ENCODE measurements at places on chromosomes 11 and 22. TPM values are rescaled to one million over a fixed set of nuclear protein-coding genes. Genes with fewer than 3 reads are reported as not detected.

GRM5 gene
- 0.01 TPM for polyA plus RNA-seq

SCGB2A2 gene
- not detected for polyA plus RNA-seq

KCNC1 gene
- polyA plus RNA-seq, result not detected

KLHL35 gene
- 0.81 TPM for polyA plus RNA-seq

TOMT gene
- not detected for polyA plus RNA-seq

ZDHHC24 gene
- 6.2 TPM for polyA plus RNA-seq

TOB2 gene
- 27.0 TPM for polyA plus RNA-seq

SERHL2 gene
- polyA plus RNA-seq, result 9.0 TPM
